ENCODE measurements at places on chromosomes 16 and 17.
A peak's percentile ranks its signal among the peaks of the same experiment; 100 is the strongest.

DNA sequence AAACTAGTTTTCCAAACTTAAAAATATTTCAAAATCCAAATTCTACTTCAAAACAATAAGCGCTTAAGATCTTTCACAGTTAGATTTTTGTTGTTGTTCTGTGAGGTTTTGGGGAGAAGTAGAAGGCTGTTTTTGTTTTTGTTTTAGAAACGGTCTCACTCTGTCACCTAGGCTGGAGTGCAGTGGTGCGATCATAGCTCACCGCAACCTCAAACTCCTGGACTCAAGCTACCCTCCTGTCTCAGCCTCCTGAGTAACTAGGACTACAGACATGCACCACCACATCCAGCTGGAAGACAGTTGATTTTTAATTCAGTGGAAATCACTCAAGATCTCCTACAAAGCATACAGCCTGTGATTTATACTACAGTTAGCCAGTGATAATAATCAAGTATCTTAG is 2.7 kb downstream of the SHCBP1 start:
- DNase-seq, result no peak

DNA sequence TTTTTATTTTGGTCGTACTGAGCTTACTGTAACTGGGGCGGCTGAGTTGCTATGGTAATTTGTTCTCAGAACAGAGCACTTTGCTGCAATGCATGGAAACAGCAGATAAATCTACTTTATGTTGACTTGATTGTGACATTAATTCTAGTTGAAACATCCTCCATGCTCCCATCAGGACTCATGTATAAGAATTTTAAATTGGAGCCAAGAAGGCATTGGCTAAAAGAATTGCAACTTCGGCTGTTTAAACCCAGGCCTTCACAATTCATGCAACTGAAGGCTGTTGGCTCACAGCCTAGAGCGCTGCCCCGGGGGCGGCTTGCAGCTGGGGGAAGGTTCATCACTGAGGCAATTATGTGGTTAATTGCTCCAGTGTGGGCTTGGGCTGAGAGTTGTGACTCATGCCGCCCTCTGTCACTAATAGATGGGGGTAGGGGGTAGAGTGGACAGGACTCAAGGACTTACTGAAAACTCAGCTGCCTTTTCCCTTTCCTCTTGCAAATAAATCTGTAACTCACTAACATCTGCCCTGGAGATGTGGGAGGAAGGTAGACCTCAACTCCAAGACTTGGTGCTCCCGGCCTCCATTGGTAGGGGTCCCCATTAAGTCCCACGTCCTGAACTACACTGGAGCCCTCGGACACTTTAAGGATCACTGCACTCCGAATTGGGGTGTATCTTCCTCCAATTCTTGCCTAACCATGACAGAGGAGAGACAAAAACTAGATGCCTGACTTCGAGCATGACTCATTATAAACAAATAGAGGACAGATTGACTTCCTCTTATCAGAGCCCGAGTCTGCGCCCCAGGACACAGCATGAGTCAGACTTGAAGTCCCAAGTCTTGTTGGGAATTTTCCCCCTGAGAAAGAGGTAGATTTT is 37.5 kb downstream of the ERCC4 start:
- DNase-seq, result peak; percentile 41

DNA sequence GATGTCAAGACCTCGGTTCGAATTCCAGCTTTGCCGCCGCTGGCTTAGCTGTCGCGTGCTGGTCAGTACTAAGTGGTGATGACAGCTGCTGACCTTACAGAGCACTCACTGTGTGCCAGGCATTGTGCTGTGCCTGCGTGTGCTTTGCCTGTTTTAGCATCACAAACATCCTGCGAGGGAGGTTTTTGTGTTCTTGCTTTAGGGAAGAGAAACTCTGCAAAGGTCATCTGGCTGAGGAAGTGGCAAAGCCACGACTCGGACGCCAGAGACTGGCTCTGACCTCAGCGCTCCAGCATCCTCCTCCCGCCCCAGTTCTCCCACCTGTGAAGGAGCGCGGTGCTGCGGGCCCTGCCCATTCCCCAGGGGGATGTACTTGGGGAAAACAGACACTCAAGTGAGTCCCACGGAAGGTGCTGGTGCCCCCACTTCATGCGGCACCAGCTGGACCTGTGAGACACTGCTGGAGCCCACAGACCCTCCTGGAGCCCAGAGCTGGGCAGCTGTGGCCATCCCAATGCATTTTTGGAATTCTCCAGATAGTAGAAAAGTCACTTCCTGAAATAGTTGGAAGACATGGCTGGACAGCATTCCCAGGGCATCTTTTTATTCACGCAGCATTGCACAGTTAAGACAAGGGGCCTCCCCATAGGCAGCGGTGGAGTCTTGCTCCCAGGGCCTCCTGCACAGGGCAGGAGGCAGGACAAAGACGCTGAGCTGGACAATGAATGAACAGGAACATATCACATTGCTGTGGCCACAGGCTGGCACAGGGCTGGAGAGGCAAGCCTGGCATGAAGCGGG is 20.0 kb upstream of the HERPUD1 start:
- no peak for DNase-seq

- DNase-seq, result no peak
These were observed 108.4 kb downstream of the METRNL start for GRCh38 chr17:83187782-83188311.

DNA sequence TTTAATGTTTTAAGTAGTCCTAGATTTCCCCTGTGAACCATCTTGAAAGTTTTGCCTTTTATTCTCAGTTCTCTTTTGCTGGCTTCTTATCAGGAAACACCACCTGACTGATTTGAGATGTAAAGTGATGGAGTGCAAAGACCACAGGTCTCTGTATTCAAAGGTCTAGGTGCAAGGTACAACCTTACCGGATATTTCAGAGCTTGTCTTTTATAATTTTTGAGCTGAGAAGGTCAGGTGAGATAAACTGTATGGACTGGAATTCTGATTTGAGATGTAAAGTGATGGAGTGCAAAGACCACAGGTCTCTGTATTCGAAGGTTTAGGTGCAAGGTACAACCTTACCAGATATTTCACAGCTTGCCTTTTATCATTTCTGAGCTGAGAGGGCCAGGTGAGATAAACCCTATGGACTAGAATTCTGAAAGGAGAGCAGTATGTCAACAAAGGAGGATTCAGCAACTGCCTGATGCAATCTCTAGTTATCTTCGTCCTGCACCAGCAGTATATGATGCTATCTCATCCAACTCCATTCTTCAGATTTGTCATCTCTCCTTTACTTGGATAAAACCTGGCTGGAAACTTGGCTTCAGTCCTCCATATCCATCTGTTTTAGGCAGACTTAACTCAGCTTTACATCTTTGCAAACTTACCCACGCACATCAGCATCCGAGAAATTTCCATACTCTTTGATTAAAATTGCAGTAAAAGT is 64.3 kb downstream of the CENPV start:
- DNase-seq, result no peak

GRCh38 chr16:85335584-85336491 is 223.6 kb upstream of the CIBAR2 start:
- no peak for DNase-seq

DNA sequence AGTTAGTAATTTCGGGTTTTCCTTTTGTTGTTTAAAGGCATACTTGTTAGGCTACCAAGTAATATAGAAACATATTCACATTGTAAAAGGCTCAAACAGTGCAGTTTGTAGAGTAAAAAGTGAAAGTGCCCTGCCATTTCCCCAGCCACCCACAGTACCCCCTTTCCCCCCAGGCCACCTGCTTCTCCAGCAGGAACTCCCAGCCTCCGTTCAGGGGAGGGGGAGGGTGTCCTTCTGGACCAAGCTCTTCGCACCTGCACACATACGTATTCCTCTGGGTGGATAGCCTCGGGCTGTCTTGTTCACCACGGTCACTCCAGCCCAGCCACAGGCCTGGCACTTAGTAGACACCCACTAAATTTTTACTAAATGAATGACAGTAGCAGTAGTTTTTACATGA is 144.5 kb downstream of the CLEC16A start:
- no peak for DNase-seq

GRCh38 chr16:2858245-2859025 is 465 bp upstream of the PRSS22 start:
- no peak for DNase-seq

GRCh38 chr17:64245218-64246145 is 17.6 kb downstream of the TEX2 start:
- DNase-seq, result no peak

DNA sequence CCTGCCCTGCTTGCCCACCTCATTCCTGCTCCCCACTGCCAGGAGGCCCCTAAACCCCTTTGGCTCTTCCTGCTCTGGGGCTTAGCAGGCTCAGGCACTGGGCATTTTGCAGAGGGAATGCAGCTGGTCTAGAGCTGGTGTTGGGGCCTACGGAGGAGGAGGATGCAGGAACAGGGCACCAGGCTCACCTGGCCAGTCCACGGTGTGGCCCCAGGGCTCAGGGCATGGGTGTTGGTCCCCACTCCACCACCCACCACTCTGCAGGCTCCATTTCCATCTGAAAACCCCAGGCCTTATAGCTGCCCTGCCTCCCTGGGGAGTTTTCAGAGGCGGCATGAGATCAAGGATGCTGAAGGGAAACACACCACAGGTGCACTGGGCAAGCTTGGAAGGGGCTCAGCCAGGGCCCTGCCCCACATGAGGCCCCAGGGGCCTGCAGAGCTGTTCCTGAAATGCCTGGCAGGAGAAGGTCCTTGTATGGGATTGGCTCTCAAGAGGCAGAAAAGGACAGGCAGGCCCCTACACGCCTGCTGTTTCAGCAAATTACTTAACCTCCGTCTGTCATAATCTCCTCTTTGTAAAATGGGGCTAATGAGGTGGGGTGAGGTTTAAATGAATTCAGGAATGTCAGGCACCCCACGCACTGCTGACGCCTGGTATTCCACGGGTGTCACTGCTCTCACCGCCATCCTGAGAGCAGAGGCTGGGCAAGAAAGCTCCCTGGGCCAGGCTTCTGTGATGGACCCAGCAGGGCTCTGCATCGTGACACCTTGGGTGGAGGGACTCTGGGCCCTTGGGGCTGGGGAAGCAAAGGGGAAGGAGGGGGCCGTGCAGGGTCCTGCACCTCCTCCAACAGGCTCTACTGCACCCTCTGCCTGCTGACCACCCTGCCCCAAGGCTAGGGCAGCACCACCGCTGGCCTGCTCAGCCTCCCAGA is 9.3 kb downstream of the SLC47A2 start:
- DNase-seq, result no peak

DNA sequence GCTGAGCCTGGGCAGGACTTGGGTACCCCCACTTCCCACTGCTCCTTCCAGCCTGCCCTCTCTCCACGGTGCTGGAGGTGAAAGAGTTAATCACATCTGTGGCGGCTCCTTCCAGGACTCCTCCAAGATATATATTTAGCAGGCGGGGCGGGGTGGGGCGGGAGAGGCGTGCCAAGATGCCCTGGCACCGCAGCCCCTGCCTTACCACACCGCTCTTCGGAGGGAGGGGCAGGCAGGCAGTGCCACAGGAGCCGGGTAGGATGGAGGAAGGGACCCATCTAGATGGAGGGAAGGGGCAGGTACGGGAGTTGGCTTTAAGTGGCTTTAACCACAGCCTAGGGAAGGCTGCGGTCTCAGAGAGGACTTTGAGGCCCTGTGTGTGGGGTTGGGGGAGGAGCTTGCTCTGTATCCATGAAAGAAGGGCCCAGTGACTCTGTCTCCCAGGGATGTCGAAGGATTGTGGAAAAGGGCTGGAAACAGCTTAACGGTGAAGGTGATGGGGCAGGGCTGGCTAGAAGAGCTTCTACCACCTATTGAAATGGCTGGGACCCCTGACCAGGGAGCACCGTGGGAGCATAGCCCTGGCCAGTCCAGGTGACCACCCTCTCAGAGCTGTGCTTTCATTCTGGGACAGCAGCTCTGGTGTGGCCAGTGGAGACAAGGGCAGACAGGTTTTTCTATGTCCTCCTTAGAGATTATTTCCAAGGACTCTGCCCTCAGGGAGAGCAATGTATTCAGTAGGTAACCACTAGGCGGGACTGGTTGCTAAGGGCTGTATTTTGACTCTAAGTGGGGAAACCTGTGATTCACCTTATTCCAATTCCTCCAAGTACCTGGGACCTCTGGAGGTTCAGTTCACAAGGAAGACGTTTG is 13.0 kb downstream of the GPR142 start:
- no peak for DNase-seq

DNA sequence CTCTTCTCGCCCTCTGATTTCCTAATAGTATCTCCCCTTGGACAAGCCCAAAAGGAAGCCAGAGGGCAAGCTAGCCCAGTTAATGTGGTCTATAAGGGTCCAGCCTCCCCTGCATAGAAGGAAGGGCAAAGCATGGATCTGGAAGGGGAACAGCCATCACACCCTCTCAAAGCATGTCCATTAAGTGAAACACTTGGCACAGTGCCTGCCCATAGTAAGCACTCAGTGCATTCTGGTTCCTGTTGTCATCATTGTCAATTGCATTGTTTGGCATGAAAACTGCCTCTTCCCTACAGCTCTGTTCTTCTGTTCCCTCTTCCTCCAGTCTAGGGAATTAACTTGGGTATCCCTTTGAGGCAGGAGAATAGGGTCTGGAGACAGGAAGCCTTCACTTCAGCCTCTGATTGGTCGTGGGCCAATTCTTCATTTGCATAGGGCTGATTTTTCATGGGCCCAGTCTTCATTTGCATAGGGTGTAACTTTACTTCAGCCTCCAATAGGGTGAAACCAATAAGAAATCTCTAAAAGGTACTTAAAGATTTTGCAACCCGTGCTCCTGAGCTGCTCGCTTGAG is 81.4 kb downstream of the C17orf67 start:
- no peak for DNase-seq

- DNase-seq, result peak; percentile 57
These were observed 52.8 kb downstream of the SDK2 start for GRCh38 chr17:73591296-73592078.

GRCh38 chr17:55212880-55213279 is 51.9 kb upstream of the HLF start:
- no peak for DNase-seq

DNA sequence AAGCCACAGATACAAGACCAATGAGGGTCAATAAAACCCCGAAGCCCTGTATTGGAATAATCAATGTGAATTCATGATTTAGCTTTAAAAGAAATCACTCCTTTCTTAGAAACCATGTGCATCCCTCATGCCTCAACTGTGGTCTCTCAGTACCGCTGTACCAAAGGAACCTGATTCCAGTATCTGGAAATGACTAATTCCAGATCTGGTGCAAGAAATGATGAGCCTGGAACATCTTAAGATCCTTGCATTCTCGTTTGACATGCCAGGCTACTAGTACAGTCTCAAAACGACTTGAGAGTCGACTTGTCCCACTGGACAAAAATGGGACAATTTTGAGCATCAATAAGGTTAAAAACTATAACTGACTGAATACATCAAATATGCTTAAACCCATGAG is 21.2 kb downstream of the USP31 start:
- no peak for DNase-seq

DNA sequence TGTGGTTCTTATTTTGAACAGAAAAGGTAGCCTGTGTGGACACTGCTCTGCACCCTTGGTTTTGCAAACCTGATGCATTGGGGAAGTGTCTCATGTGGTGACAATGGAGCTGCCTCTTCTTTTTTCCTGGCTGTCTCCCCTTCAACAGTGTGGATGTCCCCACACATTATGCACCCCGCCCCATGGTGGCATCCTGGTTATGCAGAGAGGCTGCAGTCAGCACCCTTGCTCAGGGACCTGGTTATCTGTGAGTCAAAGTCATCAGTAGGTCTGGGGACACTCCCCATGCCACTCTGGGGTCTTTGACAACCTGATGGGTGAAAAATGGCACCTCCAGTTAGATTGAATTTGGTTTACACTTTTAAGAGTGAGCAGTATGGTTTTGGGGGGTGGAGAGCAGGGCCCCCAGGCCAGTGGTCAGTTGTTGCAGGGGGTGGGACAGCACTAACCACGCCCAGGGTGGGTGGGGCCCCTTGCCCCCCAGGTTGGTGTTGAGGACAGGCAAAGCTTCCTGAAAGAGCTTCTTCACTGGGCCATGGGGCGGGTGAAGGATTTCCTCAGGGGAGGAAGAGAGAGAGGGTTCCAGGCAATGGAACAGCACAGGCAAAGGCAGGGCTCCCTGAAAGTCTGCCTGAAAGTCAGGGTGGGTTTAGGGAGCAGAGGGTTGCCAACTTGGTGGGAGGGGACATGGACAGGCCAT is 24.6 kb upstream of the KCNJ12 start:
- DNase-seq, result no peak

All from CD4-positive, alpha-beta T cell treated with Interferon alpha-2 for 1 hour (primary cell).